ENCODE measurements at places on chromosomes 4 and X. TPM values are rescaled to one million over a fixed set of nuclear protein-coding genes. Genes with fewer than 3 reads are reported as not detected.

DNA sequence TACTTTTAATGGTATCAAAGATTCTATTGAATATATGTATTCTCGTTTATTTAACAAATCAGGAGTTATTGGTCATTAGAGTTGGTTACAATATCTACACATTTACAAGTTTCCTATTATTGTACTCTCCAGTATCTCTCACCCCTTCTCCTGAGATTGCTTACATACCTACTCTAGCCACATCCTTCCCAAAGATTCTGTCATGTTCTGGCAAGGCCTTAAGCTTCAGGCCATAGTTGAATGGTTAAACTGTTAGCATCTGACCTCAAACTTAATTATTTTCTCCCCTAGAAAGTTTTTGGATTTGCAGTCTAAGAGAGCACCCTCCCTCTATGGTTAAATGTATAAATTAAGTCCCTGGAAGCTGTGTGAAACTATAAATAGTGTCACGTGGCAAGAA is 784.2 kb downstream of the GLUD2 start:
- no peak for DNase-seq

- DNase-seq: no peak
Measured at GRCh38 chrX:85988353-85988752, 59.0 kb downstream of the CHM start.

- no peak for DNase-seq
Measured at GRCh38 chr4:27638163-27638915, 777.7 kb downstream of the STIM2 start.

Gene CXXC4
- total RNA-seq: not detected

GRCh38 chr4:15479089-15479912 is 9.6 kb downstream of the CC2D2A start:
- DNase-seq: no peak

GRCh38 chr4:63393544-63393943 is 1015.7 kb downstream of the TECRL start:
- no peak for DNase-seq

Gene LRIT3
- 0.38 TPM for total RNA-seq

GRCh38 chrX:45083314-45083713 is 117.4 kb downstream of the DIPK2B start:
- DNase-seq: no peak

Gene MAGEB17
- total RNA-seq: not detected
